ENCODE measurements at places on chromosomes 6 and 20.
A peak's percentile ranks its signal among the peaks of the same experiment; 100 is the strongest.

DNA sequence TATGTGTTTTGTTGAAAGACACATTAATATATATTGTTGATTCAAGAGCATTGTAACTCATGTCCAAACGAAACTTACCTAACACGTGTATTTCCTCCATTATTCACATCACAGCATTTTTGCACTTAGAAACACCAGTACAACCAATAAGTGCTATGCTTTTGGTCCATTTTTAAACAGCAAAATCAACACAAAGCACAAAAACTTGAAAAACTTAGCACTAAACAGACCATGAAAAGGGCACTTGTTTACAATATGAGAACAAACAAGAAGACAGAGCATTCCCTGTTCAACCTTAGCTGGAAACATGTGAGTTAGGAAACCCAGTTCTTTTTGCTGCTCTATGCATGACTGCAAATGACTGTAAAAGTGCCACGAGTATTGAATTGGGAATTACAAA lies 9.6 kb downstream of the GLYATL3 start:
- no peak for DNase-seq

DNA sequence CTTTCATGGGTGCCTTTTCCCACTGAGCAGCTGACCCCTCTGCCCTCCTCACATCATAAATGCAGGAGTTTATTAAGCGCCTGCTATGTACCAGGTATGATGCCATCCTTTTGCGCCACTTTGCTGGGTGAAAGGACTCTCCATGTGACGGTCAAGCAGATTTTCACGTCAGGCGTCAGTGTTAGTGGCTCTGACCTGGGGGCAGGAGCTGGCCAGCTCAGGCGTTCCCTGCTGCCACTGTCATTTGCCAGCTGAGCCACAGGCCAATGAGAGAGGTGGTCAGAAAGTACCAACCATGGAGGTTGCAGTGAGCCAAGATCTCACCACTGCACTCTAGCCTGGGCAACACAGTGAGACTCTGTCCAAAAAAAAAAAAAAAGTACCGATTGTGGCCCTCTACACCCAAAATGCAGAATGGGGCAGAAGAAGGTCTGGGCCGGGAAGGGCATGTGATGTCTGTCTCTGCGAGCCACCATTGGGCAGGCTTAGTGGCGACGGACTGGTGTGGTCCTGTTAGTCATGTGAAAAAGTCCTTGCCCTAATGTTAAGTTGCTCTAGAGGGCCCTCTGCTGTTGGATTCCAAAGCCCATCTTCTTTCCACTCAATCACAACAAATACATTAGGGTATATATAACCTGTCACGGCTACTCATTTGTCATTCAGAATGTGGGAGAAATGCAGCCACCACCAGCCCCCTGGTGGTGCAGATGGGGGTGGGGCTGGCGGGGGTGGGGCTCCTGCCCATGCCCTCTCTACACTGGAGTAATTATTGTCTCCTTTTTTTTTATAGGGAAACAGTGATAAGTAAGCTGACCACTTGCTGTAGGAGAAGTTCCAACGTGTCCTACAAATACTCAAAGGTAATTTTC lies 18.4 kb upstream of the SLC22A1 start:
- no peak for DNase-seq

DNA sequence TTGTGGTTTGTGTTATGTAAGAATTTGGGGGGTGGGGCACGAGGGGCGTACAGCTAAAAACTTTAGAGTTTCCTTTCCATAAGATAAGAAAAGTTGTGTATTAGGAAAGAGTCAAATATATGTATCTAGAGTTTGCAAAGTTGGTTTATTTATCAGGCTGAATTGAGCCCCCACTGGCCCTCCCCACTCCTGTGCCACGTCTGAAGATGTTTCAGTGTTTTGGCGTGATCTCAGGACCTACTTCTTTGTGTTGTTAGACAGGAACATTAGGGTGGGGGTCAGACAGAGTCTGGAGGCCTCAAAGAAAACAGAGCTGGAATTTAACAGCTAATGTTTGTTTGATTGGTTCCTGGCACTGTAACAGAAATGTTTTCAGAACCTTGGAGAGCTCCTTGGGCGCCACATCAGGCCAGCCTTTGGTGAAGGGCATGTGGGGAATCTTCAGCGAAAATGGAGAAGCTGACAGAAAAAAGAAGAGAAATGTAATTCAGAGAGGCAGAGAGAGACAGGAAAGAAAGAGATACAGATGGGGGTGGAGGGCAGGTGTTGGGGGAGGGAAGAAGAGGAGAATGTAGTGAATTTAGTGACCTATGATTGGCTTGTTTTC lies 674 bp downstream of the NRSN1 start:
- no peak for DNase-seq

DNA sequence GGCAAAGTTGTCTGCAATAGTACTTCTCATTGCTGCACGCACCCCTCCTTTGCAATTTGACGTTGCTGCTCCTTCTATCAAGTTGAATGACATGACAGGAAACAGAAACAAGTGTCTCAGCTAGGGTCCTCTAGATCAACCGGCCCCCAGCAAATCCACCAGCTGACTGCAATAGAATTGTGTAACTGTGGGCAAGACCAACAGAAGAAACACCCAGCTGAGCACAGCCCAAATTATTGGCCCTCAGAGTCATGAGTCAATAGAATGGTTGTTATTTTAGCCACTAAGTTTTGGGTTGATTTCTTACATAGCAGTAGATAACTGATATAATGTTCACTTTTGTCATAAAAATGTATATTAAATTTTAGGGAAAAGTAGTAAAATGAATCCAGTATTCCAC lies 202.7 kb downstream of the MAFB start:
- DNase-seq = no peak

DNA sequence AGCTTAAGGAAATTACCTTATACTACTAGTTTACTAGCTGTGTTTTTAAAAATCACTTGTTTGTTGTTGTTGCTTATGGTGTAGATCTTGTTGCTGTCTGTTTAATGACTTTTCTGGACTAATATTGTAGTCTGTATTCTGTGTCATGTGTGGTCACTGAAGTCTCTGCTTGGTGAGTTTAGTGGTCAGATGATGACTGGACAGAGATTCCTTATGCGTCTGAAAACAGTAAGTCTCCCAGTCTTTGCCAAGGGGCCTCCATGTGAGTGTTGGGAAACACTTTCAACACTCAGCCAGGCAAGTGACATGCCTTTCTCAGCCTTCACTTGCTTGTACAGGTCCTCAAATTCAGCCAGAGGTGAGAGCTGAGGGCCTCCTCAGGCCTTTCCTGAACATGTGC lies 256.9 kb upstream of the RNF24 start:
- DNase-seq = no peak

DNA sequence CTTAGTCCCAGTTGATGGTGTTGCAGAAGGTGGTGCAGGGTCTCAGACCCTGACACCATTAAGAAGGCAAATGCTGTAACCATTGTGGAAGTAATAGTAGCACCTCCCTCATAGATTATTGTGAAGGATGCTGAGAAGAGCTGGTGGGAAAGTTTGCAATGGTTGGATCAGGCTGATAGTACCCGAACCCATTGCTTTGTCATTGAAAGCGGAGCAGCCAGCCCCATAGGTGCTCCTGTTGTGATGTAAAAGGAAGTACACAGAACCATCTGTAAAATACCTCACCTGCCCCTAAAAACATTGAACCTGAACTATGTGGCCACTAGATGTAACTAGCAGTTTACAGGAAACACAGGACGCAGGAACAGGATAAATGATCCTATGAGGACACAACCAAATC lies 31.5 kb downstream of the RIOK1 start:
- DNase-seq = no peak

DNA sequence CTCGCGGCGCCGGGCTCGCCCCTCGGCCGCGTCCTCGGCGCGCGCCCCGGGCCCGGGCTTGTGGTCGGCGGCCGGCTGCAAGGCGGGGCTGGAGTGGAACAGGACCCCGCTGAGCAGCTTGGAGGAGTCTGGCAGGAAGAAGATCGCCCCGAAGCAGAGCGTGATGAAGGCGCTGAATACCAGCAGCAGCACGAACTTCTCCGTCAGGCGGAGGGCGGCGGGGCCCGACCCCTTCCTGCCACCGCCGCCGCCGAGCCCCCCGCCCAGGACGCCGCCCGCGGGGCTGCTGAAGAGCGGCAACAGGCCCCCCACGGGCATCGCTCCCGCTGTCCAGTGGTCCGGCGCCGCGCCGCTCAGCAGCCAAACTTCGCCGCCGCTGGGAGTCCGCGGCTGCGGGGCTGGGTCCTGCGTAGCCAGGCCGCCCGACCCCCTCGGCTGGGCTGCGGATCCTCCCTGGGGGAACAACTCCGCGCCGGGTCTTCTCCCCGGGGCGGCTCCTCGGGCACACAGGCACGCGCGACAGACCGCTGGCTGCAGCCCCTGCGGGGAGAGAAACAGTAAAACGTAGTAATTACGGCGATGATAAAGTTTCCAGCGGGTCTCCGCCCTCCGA lies 707 bp downstream of the MAN1A1 start:
- no peak for DNase-seq

GRCh38 chr20:43681991-43682410 lies 15.1 kb downstream of the MYBL2 start:
- peak; percentile 9 for DNase-seq

- no peak for DNase-seq
Observed at GRCh38 chr6:71707059-71707458, 179.3 kb upstream of the RIMS1 start.

DNA sequence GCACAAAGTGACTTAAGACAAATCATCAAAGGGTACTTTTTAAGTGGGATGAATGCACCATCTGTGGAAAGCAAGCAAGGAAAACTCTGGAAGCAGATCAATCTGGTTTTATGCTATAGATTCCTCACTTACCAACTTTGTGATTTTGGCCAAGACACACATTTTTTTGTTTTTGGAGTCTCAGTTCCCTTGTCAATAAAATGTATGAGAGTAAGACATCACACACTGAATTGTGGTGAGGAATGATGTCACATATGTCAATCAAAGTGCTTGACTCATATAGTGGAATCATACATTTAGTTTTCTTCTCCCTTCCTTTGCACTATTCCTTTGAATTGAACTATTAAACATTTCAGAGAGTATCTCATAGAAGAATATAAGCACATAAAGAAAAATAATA lies 620.5 kb upstream of the CITED2 start:
- no peak for DNase-seq

- no peak for DNase-seq
Observed at GRCh38 chr6:116463301-116463700, 2.1 kb downstream of the CALHM6 start.

- no peak for DNase-seq
Observed at GRCh38 chr6:32244270-32244669, 20.4 kb upstream of the NOTCH4 start.

GRCh38 chr6:159068904-159069578 lies 24.2 kb upstream of the TAGAP start:
- DNase-seq = no peak

DNA sequence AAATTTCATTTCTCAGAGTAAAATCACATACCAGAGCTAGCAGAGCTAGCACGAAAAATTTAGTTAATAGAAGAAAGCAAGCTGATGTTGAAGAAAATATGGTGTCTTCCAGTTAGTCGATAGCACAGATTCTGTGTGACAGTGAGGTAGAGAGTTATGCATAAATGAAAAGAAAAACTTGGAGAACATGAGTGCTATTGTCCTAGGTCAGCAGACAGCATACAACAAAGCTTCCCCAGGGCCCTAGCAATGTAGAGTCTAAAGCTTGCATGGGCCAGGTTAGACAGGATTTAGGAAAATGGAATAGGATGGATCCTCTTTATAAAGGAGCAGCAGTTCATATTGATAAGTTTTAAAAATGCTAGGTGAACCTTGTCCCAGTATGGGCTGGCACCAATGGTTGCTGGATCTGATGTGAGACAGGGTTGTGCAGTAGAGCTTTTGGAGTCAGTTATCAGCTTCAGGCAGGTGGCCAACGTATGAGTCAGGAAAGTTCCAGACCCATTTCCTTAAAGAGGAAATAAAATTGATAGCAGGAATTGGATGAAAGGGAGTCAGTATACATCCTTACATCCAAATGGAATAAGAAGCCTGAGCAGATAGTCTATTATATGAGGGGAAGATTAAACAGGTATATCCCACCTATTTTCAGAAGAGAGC lies 277.2 kb downstream of the FRK start:
- DNase-seq = no peak

- no peak for DNase-seq
Observed at GRCh38 chr6:25173951-25174474, 105.2 kb upstream of the CARMIL1 start.

DNA sequence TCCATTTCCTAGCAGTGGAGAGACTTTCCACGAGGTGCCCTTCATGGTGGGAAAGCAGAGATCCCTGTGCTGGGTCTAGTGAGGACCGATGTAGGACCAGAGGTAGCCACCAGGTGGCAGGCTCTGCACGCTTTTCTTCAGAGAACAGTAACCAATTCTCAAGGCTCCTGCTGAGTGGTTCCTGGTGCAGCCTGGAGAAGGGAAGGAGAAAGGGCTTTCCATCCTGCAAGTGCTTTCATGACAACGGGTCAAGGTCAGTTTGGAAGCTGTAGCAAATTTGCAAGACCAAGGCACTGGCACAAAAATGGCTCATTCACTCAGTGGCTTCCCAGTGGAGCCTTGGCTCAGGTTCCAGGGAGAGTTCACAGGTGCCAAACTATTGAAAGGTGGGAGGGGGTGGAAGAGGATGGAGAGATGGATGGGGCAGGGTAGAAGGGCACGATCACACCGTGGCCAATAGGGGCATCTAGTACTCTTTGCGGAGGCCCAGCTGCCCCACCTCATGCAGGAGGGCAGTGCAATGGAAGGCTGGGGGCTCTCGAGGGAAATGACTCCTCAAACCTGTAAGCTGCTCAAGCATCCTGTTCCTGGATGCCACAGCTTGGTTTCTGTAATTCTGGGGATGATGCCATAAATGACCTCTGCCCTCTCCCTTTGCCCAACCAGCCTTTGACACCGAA lies 25.5 kb upstream of the KCNK16 start:
- peak; percentile 55 for DNase-seq

DNA sequence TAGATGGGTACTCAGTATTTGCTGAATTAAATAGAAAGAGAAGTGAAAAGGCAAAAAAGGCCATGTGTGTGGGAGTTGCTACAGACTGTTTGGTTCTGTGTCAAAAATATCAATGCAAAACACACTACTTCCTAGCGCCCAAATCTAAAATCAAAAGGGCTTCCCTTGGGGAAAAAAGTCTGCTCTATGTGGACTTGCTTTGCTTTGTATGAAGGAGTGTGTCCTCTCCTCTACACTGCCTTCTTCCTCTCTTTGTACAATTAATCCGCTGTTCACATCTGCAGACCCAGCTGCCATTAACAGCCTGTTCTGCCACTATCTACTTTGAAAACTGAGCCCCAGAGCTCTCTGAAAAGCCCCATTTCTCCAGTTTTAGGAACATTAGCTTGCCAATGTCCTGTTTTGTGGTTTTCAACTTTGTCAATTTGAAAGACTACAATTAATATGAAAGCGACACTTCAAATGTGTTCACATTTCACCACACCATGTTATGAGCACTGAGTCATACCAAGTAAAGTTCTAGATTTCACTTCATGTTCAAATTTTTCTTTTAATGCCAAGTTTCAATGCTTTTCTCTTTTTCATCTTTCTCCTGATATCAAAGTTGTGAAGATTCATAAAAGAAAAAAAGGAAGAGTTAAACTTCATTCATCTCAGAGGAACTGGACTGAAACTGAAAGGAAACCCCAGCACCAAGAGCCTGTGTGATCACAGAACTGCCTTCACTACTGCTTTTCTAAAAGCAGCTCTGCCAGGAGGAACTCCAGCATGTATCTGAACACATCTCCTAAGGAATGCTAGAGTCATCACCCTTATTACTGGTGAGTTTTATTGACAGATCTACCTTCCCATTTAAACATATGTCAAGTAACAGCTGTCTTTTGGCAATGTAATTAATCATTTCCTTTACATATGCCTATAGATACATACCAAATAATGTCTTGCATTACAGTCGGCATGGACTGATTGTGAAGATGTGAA lies 102.6 kb downstream of the KIF13A start:
- no peak for DNase-seq

GRCh38 chr6:96299525-96299924 lies 222.1 kb upstream of the UFL1 start:
- no peak for DNase-seq

- DNase-seq = no peak
Observed at GRCh38 chr20:45445805-45446562, 23.6 kb upstream of the WFDC2 start.

Measured in NCI-H187 (cell line).